ENCODE measurements at places on chromosomes 6 and 20.

- no peak for DNase-seq
Observed at GRCh38 chr6:140237251-140237650, 862.8 kb upstream of the CITED2 start.

DNA sequence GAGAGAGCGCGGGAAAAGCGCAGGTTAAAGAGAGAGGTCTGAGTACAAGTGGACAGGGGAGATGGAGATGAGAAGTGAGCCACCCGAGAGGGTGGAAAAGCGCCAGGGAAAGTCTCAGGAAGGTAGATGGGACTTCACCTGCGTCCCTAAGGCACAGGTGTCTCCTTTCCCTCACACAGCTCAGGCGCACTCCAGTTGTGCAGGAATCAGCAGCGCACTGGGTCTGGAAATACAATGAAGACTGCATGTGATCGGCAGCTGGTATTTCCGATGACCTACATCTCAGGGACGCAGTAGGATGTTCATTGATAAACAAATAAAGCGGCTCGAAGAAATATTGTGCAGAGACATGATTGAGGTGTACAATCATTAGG, 432 bp upstream of the KHDRBS2 start:
- no peak for DNase-seq

- DNase-seq: no peak
Observed at GRCh38 chr6:31110825-31111582, 1.4 kb downstream of the C6orf15 start.

- no peak for DNase-seq
Observed at GRCh38 chr20:59175861-59176260, 12.2 kb downstream of the ZNF831 start.

DNA sequence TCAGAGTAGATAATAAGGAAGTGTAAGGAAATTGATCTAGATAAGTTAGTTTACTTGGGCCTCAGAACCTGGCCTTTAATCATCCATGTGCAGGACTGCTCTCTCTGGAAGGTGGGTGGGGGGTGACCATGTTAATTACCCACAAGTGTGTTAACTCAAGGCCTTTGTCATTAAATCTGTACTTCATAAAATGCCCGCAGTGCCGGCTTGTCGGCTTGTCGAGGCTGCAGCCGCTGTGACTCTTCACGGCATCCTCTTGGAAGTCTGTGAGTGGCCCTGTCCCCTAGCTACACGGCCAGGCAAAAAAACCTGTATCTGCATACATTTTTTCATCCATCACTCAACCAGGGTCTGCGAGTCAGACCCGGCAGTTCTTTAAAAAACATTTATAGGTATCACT, 70.9 kb upstream of the ASCC3 start:
- no peak for DNase-seq

DNA sequence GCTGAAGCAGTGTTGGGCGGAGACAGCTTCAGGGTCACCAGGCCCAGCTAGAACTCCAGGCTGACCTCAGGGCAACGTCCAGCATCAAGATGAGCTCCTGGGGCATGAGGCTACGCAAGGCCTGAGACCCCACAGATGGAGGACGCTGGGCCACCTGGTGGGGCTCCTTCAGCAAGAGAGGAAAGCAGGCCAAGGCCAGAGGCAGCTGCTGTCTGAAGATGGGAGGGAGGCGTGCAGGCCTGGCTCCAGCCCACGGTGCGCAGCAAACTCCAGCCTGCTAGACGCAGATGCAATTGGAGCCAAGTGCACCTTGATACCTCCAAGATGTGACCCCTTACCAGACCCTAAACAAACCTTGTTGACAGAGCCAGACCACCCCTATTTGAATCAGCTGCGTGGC, 220.9 kb upstream of the RREB1 start:
- DNase-seq: no peak

GRCh38 chr6:99605074-99605734, 1.4 kb upstream of the PRDM13 start:
- no peak for DNase-seq

DNA sequence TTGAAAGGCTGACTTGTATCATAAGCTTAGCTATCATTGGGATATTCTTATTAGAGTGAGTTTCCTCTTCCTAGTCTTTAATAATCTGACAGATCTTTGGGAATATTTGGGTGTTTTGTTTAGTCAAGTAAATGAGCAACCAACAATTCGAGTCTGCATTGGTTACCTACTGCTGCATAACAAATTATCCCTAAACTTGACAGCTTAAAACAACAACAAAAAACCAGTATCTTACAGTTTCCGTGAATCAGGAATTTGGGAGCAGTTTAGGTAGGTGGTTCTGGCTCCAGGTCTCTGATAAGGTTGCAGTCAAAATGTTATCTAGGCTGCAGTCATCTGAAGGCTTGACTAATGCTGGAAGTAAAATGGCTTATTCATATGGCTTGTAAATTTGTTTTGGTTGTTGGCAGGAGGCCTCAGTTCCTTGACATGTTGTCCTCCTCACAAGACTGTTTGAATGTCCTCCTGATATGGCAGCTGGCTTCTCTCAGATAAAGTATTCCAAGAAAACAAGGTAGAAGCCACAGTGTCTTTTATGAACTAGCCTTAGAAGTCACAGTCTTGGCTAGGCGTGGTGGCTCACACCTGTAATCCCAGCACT, 7.2 kb downstream of the GTF3C6 start:
- DNase-seq: no peak

- peak; percentile 79 for DNase-seq
Observed at GRCh38 chr20:44733341-44734069, 12.2 kb upstream of the KCNK15 start.

DNA sequence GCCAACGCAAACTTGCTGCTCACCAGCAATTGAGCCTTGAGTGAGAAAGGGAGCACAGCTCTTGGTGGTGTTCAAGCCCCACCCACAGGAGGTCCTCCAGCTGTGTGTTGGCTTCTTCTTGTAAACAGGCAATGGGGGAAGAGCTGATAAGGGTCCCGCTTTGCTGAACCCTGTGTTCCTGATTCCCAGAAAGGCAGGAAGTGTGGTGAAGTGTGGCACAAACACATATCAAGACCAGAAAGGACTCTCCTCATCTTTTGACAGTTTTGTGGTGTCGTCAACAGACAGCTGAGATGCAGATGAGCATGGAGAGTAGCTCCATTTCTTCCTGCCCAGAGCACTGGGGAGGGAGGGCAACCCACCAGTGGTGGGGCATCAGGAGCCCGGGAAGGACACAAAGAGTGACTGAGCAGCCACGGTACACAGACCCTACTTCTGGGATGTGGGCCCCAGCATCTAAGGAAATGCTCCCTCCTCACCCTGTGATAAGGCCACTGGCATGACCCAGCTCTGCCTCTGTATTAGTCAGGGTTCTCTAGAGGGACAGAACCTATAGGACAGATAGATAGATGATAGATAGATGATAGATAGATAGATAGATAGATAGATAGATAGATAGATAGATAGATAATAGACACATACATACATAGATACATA, 188.9 kb upstream of the TAB2 start:
- no peak for DNase-seq

GRCh38 chr6:143940011-143940597, 68.0 kb downstream of the PLAGL1 start:
- DNase-seq: no peak

DNA sequence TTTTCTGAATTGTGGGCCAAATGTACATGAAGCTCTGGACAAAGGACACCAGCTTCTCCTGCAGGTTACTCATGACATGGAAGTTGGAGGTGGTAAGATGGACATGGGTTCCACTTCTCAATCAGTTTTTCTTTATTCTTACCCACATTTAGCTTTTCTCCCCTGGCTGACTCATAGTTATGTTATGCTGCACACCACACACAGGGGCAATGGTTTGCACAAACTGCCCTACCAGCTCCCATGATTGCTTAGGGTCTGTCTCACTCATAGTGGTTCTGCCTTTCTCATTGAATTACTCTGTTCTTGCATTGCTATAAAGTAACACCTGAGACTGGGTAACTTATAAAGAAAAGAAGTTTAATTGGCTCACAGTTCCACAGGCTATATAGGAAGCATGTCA, 4.5 kb upstream of the CD109 start:
- DNase-seq: no peak

- DNase-seq: no peak
Observed at GRCh38 chr6:83042467-83043053, 23.1 kb downstream of the UBE3D start.

DNA sequence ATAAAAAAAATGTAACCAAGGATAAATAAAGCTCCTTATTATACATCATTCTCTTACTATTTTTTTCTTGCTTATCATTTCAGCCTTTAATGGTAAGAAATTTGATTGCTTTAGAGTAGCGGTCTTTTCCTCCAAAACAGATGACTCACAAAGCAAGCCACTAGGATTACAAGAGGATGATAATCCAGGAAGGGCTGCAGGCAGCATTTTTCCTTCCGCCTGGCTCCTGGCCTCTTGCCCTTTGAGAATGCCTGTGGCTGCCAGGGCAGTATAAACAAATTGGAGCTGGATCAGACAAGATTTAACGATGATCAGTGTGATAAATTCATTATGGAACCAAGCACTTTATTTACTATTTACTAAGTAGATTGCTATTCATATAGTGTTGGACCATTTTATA, 9.7 kb upstream of the FBXL4 start:
- DNase-seq: peak; percentile 18

DNA sequence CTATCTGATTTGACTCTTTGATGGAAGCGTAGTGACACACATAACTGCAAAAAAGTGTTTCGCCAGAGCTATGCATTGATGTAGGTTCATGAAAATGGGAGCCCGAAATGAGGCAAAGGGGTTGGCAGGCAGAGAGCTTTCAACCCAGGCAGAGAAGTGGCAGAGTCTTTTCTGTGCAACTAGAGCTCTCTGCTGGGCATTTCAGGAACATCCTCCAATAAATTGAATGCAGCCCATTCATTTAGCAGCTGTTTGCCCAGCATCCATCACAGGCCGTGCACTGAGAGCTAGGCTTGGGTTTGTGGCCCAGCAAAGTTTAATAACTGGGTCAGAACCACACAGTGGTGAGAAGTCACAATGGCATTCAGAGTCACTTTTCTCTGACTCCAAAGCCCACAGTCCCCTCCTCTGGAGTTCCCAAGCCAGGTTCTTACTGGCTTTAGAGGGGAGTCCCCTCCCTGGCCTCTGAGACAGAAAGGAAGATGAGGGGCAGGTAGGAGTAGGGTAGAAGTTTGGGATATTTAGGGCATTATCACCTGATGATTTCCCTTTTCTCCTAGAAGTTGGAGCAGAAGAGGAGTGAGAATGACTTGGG, 31.8 kb upstream of the ELMO2 start:
- DNase-seq: peak; percentile 32

GRCh38 chr20:35286899-35287508, 2.4 kb upstream of the EIF6 start:
- no peak for DNase-seq

DNA sequence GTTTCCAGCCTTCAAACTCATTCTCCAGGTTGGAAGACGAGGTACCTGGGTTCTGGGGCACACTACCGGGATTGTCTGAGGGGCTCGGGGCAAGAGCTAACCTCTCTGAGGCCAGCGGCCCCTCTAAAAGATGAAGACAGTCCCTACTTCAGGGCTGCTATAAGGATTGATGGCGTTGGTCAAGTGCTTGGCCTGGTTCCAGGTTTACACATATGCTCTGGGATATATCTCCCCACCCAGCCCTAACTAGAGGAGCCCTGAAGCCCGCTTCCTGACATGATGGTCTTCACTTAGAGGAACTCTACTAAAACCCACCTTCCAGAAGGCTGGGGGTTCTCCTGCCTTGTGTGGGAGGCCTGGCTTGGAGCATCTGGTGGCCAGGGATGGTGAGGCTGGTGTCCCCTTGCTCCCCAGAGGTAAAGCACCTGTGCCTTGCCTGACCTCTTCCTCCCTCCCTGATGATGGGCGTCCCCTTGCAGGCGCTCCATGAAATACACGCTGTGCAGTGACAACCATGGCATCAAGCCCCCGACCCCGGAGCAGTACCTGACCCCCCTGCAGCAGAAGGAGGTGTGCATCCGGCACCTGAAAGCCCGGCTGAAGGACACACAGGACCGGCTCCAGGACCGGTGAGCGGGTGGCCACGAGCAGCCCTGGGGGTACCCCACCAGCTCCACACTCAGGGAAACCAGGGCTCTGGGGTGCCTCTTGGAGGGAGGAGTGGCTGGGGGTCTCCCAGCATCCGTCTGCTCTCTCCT, 28.7 kb downstream of the SDCBP2 start:
- DNase-seq: no peak

DNA sequence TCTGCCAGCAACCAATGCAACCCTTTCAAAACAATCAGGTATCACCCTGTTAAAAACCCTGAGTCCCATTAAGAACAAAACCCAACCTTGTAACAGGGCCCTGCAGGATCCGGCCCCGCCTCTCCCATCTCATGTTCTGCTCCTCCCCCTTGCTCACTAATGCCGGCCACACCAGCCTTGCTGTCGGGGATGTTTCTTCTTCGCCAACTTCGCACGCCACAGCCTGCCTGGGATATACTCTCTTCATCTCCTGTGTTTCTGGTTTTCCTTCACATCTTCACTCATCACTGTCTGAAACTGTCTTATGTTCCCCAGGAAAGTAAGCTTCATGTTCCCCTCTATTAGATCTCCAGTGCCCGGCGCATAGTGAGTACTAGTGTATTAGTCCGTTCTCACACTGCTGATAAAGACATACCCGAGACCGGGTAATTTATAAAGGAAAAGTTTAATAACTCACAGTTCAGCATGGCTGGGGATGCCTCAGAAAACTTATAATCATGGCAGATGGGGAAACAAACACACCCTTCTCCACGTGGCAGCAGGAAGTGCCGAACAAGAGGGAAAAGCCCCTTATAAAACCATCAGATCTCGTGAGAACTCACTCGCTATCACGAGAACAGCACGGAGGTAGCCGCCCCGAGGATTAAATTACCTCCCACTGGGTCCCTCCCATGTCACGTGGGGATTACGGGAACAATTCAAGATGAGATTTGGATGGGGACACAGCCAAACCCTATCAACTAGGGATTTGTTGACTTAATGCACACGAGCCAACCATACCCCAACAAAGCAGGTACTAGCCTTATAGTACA, 5.1 kb downstream of the TP53RK start:
- peak; percentile 75 for DNase-seq

- DNase-seq: no peak
Observed at GRCh38 chr6:87661016-87661415, 41.0 kb downstream of the AKIRIN2 start.

DNA sequence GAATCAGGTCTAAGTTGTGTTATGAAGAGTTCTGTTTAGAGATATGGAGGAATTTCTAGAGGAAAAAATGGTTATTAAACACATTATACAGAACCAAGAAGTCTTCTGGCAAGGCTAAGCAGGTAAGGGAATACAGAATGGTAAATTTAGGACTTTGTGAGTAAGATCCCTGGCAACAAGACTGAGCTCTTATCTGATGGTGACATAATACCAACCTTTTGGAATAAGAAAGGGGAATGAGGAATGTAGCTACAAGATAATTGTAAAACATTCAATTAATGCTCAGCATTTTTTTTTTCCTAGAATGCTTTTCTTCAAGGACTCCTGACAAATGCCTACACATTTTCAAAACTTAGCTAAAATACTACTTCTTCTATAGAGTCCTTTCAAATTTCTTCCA, 51.8 kb downstream of the CYB5R4 start:
- no peak for DNase-seq

DNA sequence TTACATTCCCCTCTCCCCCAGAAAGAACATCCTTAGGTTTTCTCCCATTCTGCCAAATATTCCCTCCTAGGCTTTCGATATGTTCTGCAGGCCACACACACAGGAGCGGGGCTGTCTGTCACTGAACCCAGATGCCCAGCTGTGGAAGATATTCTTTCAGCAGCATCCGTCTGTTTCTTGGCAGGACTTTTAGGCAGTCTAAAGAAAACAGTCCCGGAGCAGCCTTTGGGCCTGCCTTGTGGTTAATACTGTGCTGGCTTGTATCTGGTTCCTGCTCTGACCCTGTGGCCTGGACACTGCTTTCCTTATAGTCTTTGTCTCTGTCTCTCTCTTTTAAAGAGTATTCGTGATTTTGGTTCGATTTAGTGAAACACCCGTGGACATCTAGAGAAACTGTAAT, 94.6 kb upstream of the SUPT3H start:
- DNase-seq: peak; percentile 58

- DNase-seq: no peak
Observed at GRCh38 chr6:64750910-64751309, 956.1 kb downstream of the EYS start.
